ENCODE measurements at places on chromosomes 7 and 10.

- no peak for DNase-seq
Measured at GRCh38 chr10:35208949-35209613, 82.4 kb downstream of the CREM start.

- DNase-seq = no peak
Measured at GRCh38 chr7:127884066-127884559, 147.1 kb downstream of the LRRC4 start.

DNA sequence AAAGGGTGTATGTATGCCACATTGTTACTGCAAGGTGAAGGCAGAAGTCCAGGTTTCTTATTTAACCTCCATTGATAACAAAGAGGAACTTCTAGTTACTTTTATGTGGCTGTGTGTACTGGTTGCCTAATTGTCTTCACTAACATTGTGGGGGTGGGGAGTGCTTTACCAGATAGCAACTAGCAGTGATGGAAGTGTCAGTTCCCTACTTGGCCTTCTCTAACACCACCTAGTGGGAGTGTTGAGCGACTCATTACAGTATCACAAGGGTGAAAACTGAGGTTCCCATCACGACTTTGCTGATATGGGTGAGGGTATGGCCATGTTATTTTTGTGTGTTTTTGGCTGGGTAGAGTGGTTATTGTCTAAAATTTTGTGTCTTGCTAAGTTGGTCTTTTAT is 274.4 kb downstream of the THSD7A start:
- no peak for DNase-seq

GRCh38 chr10:62133618-62134017 is 135.0 kb downstream of the RTKN2 start:
- no peak for DNase-seq

DNA sequence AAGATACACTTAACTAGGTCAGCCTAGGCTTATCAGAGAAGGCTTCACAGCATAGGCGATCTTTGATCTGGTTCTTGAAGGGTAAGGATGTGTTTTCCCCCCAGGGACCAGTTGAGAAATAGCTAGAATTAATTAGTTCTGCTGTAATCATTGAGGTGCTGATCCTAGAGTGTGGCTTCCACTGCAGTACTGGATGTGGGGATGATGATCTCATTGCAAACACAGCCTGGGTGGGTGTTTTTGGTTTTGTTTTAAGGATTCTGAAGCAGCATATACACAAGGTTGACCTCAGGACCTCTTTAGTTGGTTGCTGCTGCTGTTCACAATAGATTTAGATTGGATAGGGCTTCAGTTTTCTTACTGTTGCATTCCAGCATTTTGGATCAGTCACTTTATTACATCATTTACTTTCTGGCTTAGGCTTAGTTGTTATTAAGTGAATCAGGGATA is 159.7 kb downstream of the AUTS2 start:
- no peak for DNase-seq

GRCh38 chr10:129965959-129966358 is 1.9 kb upstream of the EBF3 start:
- no peak for DNase-seq

GRCh38 chr7:818031-818699 is 14.1 kb upstream of the SUN1 start:
- DNase-seq = no peak

DNA sequence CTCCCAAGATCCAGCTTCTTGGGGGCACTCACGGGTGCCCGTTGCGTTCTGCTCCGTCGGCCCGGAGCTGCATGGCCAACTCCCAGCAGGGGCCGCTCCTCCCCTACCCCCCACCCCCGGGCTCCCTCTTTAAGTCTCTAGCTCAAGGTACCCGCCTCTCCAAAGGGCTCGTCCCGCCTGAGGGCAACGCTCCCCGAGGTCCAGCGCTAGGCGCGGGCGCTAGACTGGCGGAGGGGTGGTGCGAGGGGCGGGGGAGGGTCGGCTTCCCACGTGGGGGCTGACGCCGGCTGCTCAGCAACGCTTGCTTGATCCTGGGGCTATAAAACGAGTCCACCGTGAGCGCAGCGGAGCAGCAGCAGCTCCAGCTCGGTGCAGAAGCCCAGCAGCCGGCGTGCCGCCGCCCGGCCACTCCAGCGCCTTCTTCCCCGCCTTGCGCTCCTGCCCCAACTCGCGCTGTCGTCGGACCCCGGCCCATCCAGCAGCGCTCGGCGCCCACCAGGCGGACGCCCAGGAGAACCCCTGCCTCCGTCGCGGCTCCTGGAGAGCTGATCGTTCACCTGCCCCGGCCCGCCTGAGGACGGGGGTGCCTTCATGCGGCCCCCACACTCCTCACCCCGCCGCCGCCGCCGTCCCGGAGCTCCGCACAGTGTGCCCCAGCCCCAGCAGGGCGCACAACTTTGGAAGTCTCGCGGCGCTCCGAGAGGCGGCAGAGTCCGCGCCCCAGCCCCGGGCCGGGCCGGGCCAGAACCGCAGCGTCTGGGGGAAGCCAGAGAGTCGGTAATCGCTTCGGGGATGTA is at the start of gene ADRA2A:
ADRA2A (plus strand) TSS at position 348 of the 797 bp plus-strand sequence. CDS start 968 bp downstream, outside the sequence.
- DNase-seq = no peak

DNA sequence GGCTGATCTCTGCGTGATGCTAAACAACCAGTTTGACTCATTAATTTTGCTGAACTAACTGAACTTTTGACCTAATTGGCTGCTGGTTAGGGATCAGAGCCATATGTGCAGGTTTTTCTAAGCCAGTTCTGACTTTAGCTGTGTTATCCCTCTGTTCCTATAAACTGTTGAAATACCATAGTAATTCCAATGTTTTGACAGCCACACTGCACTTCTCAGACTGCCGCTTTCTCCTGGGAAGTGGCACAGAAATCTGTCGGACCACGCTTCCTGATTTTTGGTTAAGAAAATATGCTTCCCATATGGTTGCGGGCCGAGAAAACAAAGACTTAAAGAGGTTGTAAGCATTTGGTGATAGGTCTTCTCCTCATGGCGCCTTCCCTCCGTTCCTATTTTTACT is 42.3 kb downstream of the TBXAS1 start:
- no peak for DNase-seq

DNA sequence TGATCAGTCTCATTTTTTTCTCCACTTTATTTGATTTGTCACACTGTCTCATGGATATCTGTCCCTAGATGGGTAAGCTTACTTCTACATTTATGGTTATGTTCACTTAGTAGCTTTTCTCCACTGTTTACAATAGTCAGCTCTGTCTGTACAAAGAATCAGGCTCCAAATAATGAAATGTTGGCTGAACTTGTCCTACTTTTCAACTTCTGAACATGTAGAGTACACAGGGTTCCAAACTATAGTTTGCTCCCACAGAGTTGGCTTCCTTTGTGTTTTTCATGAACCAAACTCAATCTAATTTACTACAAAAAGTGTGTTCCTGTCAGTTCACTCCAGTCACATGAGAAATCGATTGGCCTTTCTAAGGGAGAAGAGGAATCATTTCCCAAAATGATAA is 175.0 kb downstream of the CCDC71L start:
- DNase-seq = no peak

- no peak for DNase-seq
Measured at GRCh38 chr7:104160375-104160774, 47.4 kb downstream of the ORC5 start.

DNA sequence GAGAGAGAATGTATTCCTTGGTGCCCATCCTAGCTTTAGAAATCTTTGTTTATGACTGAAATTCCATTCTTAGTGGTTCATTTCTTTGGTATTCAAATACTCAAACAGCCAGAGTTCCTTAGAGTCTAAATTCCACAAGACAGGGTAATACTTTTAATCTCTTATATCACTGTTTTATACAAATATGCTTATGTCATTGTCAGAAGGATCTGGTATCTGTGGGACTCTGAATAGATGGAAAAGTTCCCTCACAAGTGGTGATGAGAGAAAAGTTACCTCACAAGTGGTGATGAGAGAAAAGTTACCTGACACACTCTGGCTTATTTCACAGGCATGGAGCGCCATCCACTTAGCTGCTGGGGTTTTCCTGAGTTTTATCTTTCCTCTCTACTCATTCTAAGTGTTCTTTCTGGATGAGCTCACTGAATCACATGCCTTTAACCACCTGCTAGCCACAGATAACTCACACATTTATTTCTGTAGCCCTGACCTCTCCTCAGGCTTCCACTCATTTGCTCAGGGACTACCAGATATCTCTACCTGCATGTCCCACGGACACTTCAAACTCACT is 784.0 kb downstream of the SUGCT start:
- DNase-seq = no peak

- peak; percentile 47 for DNase-seq
Measured at GRCh38 chr7:96414931-96415292, 93.0 kb upstream of the SLC25A13 start.

GRCh38 chr7:155643804-155644177 is 670 bp upstream of the RBM33 start:
- no peak for DNase-seq

DNA sequence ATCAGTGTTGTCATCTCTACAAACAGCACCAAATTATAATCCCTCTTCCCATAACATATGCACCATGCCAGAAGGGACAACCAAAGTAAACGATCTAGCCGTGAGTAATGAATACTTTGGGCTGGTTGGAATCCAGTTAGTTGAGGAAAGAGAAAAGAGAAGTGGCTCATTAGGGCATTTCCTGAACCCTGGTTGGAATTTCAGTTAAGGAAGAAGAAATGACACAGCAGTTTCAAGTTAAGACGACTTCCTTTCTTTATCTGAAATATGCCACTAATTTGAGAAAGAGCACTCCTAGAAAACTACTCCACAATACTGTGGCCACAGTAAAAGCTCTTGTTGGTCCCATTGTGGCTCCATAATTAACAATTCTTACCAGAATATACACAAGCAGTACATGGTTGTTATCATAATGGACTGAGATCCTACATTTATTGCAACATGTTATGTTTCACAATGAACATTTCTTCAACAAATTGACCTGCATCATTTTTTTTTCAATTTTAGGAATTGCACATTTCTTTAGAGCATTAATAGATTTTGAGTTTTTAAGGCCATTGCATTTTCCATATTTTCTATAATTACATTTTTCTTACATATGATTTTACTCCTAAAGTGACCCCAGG is at the start of gene TFEC:
TFEC (minus strand) TSS at position 113 of the 626 bp plus-strand sequence. CDS start 46,322 bp downstream, outside the sequence.
- DNase-seq = no peak

- DNase-seq = no peak
Measured at GRCh38 chr7:7495171-7495570, 40.5 kb downstream of the COL28A1 start.

DNA sequence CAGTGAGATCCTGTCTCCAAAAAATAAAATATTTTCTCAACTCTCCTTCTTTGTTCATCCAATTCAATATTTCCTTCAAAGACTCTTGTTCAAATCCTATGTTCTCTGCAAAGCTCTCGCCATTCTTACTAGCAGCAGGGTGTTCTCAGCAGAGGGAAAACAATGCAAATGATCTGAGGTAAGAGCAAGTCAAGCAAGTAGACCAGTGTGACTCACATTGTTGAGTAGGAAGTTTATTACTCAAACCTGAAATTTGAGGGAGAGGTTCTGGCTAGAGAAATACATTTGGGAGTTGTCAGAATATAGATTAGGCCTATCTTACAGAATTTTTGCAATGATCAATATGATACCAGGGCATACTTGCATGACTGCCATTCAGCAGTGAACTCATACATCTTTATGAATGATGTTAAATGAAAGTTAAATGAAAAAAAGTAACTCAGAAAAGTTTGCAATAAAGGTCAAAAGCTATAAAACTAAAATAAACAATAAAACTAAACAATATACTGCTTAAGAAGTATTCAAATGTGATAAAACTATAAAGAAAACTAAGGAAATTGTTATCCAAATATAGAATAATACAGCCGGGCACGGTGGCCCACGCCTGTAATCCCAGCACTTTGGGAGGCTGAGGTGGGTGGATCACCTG is 5.8 kb downstream of the IDE start:
- no peak for DNase-seq

GRCh38 chr10:74923556-74923955 is 97.2 kb downstream of the KAT6B start:
- DNase-seq = no peak

DNA sequence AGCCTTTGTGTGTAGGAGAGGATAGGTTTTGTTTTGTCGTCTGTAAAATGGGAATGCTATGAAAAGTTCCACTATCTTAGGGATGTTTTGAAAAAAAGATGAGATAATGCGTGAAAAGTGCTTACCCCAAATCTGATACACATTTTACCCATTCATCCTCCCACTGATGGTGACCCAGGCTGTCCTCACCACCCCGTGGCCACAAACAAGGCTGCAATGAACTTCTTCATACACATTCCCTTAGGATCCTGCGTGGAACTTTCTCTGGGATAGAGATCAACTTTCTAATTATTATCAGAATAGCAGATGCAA is 399 bp upstream of the OGDHL start:
- no peak for DNase-seq

DNA sequence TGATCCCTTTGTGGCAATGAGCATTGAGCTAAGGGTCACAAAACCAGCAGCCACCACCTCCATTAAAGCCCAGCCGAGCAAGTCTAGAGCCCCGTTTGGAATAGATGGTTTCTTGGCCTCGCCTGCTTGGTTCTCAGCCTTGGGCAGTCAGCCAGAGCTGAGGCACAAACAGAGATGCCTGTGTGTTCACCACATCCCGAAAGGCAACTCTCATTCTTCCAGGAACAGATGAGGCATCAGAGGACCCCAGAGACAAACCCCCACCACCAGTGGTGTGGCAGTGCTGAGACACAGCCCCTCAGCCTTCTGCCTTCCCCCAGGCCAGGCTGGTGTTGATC is 203.3 kb upstream of the ZMIZ1 start:
- no peak for DNase-seq

DNA sequence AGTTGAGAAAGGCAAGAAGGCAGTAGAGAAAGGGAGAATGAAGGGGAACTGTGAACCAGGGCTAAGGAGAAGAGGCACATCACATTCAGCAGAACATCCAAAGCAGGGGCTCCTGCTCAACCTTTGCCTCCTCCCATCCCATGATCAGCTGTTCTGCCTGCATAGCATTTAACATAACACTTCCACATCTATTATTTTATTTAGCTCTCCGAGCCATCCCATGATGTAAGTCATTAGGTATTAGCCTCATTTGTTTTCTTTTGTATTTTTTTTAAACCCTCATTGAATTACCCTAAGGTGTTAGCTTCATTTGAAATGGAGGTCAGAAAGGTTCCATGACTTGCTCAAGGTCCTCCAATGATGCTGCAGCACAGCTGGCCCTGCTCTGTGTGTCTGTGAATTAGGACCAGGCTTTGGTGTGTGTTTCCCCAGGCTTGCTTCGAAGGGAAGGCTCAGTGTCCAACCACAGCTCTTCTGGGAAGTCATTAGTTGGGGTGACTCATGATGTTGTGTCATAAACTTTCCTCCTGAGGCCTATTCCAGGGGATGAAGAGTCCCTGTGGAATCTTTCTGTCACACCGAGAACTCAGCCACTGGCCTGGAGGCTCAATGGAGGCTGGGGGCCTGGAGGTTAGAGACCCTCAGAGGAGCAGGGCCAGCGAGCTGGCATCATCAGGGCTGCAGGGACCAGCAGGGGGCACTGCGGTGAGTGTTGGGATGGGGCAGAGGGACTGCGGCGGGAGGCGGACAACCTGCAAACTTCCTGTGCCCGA is 16.5 kb downstream of the NPFFR1 start:
- no peak for DNase-seq

GRCh38 chr7:22900101-22900500 is 77.5 kb upstream of the TOMM7 start:
- no peak for DNase-seq

DNA sequence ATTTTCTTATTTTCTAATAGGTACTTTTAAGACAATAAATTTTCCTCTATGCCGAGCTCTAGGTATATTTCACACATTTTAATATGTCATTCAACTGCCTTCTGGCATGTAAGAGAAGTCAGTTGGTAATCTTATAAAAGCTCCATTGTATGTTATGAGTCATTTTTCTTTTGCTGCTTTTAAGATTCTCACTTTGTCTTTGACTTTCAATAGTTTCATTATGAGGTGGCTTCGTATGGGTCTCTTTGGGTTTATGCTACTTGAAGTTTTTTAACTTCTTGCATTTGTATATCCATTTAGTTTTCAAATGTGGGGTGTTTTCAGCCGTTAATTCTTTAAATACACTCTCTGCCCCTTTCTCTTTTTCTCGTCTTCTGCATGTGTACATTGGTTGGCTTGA is 80.5 kb downstream of the ABCA13 start:
- no peak for DNase-seq

All from NCI-H1417 treated with DMSO at 0.1 percent for 48 hours (cell line).